ENCODE measurements at places on chromosomes 5 and 9. TPM values are rescaled to one million over a fixed set of nuclear protein-coding genes. Genes with fewer than 3 reads are reported as not detected.

KCNN2 gene
- total RNA-seq, result 0.24 TPM

SHISAL2B gene
- total RNA-seq, result not detected

HSPA5 gene
- total RNA-seq, result 218 TPM

FAXDC2 gene
- total RNA-seq, result 19.2 TPM

DNA sequence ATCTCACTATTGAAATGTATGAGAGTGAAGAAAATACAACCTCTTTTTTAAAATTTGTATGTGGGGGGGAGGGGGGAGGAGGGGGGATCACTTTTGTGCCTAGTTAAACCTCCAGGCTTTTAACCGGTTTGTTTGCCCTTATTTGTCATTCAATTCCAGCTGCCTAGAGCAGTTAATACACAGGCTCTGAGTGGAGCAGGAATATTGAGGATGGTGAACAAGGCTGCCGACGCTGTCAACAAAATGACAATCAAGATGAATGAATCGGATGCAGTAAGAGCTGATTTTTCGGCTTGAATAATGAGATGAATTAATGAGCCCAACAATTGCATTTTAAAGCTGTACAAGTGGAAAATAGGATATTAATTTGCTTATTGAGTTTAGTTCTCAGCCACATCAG, 28.7 kb upstream of the SNX24 start:
- DNase-seq, result no peak

GRCh38 chr5:24609706-24610105, 35.1 kb downstream of the CDH10 start:
- DNase-seq, result no peak

- no peak for DNase-seq
Measured at GRCh38 chr9:116596646-116597045, 90.5 kb upstream of the TRIM32 start.

GRCh38 chr5:5298068-5298633, 124.3 kb upstream of the ICE1 start:
- no peak for DNase-seq

DNA sequence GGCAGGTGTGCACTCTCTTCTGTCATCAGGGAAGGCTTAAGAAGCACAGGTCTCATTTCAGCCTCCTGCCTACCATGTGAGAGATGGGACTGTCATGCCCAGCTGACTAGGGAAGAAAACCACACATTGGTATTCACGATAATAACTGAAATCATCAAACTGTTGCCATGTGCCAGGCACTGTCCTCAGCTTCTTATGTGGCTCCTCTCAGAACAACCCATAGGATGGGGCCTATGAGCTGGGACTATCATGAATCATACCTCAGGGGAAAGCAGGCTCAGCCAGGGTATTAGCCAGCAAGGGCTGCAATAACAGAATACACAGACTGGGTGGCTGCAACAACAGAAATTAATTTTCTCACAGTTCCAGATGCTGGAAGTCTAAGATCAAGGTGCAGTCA, 3.3 kb downstream of the AFAP1L1 start:
- no peak for DNase-seq

- no peak for DNase-seq
Measured at GRCh38 chr5:35016174-35017051, 31.3 kb downstream of the AGXT2 start.

DNA sequence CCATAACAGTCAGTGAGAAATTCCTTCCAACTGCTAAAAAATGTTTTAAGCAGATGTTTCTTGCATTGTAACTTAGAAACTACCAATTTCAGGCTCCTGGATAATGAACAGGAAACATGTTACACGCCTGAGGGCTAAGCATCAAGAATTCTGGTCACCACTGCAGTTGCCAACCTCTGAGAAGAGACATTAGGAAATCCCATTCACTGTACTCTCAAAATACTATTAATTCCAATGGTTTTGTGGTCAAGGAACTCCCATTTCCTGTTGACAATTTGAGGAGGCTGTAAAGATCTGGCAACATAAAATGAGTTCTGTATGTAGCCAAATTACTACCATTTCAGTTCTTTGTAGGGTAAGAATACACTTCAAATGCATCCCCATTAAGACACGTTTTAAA, 456.0 kb upstream of the MEF2C start:
- DNase-seq, result no peak

GRCh38 chr5:136013559-136013958, 15.2 kb upstream of the TGFBI start:
- no peak for DNase-seq

DNA sequence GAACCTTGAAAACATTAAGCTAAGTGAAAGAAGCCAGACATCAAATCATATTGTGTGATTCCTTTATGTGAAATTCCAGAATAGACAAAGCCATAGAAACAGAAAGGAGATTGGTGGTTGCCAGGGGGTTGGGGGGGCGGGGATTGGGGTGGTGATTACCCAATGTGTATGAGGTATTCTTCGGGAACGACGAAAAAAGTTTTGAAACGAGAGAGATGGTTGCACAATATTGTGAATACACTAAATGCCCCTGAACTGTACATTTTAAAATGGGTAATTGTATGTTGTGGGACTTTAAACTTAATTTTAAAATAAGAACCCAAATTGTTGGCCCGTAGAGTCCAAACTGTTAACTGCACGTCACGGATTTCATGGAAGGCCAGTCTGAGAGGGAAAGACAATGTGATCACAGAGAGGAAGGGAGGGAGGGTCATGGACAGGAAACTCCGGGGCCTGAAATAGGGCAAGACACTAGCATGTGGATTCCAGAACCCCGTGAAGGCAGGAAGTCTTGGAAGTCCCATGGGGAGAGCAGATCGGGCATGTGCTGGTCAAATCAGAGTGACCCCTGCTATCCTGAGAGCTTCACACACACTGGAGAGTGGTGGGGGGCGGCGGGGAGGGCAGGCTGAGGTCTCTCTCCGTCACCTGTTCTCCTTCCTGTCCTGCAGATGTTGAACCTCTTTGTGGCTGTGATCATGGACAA, 218.4 kb downstream of the CACNA1B start:
- peak; percentile 50 for DNase-seq

GRCh38 chr9:74672237-74672636, 175.1 kb downstream of the RORB start:
- DNase-seq, result no peak

DNA sequence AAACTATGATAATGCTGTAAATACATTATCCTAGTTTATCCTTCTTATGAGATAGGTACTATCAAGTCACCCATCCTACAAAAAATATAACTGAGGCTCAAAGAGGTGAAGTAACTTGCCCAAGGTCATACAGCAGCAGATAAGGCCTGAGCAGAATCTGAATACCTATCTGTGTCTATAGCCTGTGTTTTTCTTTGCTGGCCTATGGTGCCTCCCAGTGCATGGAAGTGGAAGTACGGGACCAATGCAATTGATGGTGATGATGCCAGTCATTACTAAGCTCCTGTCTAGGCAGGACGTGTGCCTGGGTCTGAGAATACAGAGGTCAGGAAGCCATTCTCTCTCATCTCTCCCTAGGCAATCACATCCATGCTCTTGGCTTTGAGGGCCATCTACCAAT, 67.8 kb downstream of the FAT2 start:
- no peak for DNase-seq

GRCh38 chr5:162410365-162410764, 342.8 kb downstream of the GABRG2 start:
- DNase-seq, result no peak

Data from posterior vena cava (tissue), 2 donors.